Stimulated activated CD4-positive, alpha-beta T cell treated with anti-CD3 and anti-CD28 coated beads, Interleukin-1b, Interleukin-23, amount 100 ng/mL, for 1 hour (primary cell): ENCODE measurements at places on chromosomes 5 and 9.

- no peak for DNase-seq
Measured at GRCh38 chr5:179258922-179259730, 86.1 kb downstream of the ADAMTS2 start.

DNA sequence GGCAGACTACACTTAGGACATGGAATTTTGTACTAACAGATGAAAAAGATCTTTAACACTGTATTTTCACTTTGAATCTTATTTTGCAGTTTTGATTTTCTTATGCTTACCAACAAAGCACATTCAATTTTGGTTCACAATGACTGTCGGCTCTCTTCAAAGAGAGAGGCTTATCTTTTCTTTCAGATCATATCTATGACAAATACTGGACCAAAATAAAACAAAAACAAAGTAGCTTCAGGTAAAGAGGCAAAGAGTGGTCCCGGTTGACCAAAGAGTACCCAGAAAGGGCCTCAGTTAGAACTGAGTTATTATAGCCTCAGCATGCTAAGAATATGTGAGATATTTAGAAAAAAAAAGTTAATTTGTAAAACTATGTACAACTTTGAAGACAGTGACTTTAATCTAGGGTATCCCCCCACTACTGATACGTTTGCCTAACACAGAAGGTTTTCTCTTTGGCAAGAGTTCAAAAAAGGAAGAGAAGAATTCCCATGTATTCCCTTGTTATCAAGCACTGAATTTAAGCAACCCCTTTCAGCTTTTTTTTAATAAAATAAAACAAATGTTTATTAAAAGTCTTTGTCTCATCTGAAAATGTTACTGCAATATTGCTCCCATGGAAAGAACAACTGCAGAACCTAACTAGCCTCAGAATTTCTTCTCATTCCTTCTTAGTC is 50.5 kb downstream of the NR6A1 start:
- DNase-seq, result no peak

DNA sequence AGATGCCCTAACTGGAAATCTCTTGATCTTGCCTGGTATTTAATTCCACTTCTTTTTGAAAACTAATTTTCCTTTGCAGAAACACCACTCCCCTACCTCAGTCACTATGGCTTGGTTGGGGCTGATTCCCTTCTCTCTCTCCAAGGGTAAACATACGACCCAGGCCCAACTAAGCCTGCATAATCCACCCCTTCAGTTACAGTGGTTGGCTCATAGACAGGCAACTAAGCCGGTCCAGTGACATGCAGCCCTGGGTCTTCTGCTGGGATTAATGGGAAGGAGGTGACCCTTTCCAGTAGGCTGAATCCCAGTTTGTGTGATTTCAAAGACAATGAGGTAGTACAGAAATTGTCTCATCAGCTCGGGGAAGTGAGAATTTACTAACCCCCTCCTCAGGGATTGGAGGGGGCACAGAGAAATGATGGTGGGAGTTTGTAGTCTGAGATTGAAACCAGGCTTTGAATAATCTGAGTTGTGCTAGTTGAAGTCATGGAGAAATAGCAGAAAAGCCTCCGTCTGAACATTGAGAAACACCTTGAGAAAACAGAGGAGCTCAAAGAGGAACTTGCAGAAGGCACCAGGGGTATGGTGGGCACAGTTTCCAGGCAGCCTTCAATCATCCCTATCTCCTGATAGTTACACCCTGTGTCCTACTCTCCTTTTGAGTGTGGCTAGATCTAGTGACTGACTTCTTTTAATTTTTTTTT is 148.9 kb downstream of the GCNT1 start:
- no peak for DNase-seq

GRCh38 chr9:98056269-98057137 is at the start of gene NANS:
Gene NANS (plus strand): TSS chr9:98056732. CDS start chr9:98056809, 77 bp downstream.
- peak; percentile 81 for DNase-seq

GRCh38 chr5:72281430-72281763 is 38.6 kb downstream of the MRPS27 start:
- DNase-seq, result no peak

- no peak for DNase-seq
Measured at GRCh38 chr5:62931153-62931950, 352.7 kb downstream of the LRRC70 start.

GRCh38 chr9:119998614-119999013 is 581.4 kb downstream of the CDK5RAP2 start:
- no peak for DNase-seq

- DNase-seq, result no peak
Measured at GRCh38 chr5:126753227-126753626, 23.7 kb upstream of the LMNB1 start.

- no peak for DNase-seq
Measured at GRCh38 chr5:93925321-93925720, 183.9 kb upstream of the POU5F2 start.

- DNase-seq, result no peak
Measured at GRCh38 chr9:126671381-126671831, 57.7 kb downstream of the LMX1B start.

GRCh38 chr5:176994460-176995121 is 12.0 kb downstream of the UIMC1 start:
- DNase-seq, result no peak

DNA sequence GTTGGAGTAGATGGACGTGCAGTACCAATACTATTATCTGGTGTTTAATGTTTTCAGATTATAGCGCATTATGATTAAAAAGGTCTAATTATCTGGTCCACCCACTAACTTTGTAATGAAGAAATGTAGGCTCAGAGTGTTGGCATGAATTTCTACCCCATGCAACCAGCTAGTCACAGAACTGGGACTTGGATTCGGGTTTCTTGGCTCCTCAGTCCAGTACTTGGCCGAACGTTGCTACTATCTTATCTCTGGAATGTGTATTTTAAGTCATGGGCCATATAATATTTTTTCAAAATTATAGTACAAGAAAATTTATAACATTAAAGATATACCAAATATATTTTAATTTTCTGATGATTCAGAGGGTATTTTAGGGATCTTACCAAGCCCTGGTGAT is 657.5 kb upstream of the DMAC1 start:
- no peak for DNase-seq

DNA sequence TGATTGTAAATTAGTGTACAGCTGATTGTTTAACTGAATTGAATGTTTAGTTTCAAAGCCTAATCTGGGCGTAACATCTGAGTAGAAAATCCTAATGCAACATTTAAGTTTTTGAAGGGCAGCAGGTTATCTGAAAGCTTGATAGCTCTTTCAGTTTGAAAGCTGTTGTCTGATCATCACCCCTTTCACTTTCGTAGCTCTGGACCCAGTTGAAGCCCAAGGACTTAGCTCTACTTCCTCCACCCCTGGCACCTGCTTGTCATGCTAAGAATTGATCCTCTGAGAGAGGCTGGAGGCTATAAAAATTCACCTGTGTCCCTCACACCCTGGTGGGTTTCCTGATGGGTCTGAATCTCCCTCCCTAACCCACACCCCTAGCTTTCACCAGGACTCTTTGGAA is 86.0 kb downstream of the ZFAND5 start:
- DNase-seq, result no peak

- DNase-seq, result no peak
Measured at GRCh38 chr9:33818847-33819500, 2.0 kb downstream of the UBE2R2 start.

DNA sequence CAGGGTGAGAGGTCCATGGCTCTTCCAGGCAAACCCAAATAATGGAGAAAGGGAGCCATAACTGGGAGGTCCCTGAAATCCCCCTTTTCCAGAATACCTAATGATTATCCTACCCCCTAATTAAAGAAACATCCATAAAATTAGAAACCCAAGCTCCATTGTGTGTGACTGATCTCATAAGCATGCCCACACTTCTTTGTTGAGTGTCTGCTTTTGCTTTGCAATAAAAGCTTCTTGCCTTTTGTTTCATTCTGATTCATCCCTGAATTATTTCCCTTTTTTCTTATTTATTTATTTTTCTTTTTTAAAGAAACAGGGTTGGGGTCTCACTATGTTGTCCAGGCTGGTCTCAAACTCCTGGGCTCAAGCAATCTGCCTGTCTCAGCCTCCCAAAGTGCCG is 33.1 kb downstream of the BTF3 start:
- DNase-seq, result no peak

GRCh38 chr5:78718824-78719223 is 70.3 kb upstream of the LHFPL2 start:
- DNase-seq, result no peak

GRCh38 chr5:82156874-82157273 is 121.3 kb downstream of the RPS23 start:
- DNase-seq, result no peak

GRCh38 chr9:78296201-78296892 is 578 bp upstream of the PSAT1 start:
- DNase-seq, result peak; percentile 3

- DNase-seq, result no peak
Measured at GRCh38 chr5:174990909-174991308, 266.5 kb downstream of the MSX2 start.

DNA sequence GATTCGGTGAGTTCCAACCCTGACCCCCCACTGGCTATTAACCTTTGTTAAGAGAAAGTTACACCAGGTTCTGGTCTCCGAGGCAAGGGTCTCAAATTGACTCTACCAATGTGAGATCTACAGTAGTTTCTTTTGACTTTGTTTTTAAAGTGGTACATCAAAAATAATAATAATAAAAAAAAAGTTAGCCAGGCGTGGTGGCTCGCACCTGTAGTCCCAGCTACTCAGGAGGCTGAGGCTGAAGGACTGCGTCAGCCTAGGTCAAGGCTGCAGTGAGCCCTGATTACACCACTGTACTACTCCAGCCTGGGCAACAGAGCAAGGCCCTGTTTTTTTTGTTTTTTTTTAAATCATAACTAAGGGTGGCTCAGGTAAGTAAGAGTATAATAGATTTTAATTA is 1.0 kb upstream of the KLF9 start:
- no peak for DNase-seq

DNA sequence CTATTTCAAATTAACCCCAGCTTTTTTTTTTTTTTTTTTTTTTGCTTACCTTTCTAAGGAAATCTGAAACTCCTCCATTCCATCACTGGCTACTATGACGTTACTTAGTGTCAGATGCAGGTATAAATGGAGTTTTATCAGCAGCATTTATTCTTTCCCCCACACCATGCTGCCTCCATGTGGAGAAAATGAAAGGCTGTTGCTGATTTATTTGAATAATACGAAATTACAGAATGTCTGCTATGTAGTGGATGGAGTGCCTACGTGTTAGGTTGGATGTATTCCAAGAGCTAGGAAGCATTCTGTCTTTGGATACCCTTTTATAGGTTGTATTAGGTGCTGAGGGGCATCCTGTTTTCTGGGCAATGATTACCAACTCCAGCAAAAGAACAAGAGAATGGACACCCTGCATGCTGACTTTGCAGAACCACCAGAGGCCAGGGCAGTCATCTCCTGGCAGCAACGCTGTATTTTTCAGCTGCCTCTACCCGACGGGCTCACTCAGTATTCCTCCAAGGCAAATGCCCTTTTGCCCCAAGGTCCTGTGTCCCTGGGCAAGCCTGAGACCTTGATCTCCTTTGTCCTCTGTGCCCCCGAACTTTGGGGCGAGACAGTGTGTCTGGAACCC is 199.5 kb downstream of the ALDH1A1 start:
- DNase-seq, result no peak

- DNase-seq, result no peak
Measured at GRCh38 chr5:115342590-115343377, 46.3 kb upstream of the CCDC112 start.

GRCh38 chr5:147989994-147990393 is 73.8 kb upstream of the SPINK5 start:
- DNase-seq, result no peak

DNA sequence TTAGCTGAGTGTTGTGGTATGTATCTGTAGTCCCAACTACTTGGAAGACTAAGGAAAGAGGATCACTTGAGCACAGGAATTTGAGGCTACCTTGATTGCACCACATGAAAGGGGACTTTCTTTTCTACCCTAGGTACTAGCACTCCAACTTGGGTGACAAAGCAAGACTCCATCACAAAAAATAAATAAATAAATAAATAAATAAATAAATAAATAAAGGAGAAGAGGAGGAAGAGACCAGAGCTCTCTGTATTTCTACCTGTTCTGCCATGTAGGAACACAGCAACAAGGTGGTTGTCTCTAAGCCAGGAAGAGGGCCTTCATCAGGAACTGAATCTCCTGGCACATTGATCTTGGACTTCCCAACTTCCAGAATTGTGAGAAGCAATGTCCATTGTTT is 118.6 kb downstream of the HMHB1 start:
- DNase-seq, result no peak

DNA sequence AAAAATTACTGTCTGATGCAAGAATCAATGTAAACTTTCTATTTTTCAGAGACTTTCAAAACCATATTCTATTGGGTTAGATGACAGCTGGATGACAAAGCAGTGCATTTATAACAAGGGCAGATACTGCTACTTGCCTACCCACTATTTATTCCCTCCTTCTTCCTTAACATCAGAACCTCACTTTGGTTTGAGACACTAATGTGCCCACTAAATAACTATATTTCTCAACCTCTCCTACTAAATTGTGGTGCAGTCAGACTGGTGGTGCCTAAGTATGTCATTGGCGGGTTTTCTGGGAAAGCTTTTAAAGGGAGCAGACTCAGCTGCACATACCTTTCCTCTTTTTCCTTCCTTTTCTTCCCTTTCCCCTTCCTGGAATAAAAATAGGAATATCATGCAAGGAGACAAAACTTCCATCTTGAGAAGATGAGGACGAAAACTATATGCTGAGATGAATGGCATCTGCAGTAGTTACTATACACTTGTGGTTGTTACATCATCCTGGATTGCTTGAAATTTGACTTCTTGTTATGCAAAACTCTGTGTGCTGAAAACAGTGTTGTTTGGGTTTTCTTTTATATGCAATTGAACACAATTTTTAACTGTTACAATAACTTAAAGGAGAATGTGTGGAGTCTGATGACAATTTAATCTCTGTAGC is 43.8 kb downstream of the PRR16 start:
- DNase-seq, result no peak

DNA sequence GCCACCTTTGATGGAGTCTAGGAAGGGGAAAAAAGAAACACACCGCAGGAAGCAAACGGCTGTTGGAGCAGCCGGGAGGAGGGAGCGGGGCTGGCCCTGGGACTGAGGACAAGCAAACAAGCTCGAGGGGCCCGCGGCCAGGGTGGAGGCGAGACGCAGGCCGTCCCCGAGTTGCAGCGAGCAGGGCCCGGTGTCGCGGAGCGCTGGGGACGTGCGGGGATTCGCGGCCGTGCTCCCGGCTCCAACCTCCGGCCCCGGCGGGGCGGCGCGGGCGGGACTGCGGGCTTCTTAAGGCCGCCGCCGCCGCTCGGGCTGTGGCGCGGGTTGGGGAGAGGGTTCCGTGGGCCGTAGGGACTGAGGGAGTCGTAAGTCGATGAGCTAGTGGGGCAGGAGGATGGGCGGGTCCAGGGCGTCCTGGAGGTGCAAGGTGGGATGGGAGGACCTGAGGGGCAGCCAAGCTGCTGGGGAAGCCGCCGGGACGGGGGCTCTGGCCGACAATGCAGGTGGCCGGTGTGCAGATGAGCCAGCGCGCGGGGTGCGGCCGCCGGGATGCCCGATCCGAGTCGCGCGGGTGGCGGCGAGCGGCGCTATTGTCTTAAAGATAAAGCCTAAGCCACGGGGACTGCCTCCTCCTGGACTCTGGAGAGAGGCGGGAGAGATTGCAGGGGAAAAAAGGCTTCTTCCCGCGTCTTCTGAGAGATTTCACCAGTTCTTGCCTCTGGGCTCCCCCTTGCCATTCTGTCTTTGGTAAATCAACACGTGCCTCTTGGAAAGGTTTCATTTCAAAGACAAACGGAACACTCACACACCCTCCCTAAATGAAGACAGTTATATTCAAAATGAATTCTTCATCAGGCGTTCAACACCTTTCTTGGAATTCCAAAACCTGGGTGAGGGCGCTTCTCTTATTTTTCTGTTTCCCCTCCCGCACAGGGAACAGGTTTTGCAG is 1.6 kb upstream of the HAPLN1 start:
- no peak for DNase-seq

- no peak for DNase-seq
Measured at GRCh38 chr5:143329843-143330242, 73.6 kb downstream of the NR3C1 start.
